Mammary epithelial cell (primary cell): ENCODE measurements at places on chromosomes 5 and 9. TPM values are rescaled to one million over a fixed set of nuclear protein-coding genes. Genes with fewer than 3 reads are reported as not detected.

DNA sequence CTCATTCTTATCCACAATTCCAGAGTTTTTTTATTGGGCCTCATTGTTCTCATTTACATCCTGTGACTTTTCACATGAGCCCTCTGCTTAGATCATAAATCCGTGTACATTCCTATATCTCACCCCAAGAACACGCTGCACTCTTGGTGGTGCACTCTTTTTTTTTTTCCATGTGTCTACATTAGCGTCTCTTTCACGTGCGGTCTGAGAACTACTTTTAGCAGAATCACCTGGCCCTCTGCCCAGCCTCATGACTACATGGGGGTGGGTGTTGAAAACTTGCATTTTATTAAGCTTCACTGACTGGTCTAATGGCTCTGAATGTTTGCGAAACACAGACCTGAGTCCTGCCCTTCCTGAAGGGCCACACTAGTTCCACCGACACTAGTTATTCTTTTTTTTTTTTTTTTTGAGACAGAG lies 18.6 kb downstream of the C9orf57 start:
- DNase-seq, result peak; percentile 73

DNA sequence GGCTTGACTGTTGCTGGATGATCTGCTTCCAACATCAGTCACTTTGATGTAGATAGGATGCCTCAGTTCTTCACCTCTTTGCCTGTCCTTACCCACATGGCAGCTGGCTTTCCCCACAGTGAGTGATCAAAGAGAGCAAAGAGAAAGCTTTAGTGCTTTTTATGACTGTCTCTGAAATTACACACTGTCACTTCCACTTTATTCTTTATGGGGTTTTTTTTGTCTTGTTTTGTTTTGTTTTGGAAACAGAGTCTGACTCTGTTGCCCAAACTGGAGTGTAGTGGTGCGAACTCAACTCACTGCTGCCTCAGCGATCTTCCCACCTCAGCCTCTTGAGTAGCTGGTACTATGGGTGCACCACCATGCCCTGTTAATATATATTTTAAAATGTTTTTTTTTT lies 32.4 kb upstream of the C5orf24 start:
- DNase-seq, result no peak

- DNase-seq, result peak; percentile 65
Measured at GRCh38 chr5:97162045-97162444, 19.6 kb upstream of the LIX1 start.

- no peak for DNase-seq
Measured at GRCh38 chr5:124065508-124065907, 553.5 kb downstream of the CSNK1G3 start.

GRCh38 chr5:94698197-94698596 lies 79.7 kb downstream of the SLF1 start:
- no peak for DNase-seq

OR2V1 gene
- not detected for polyA plus RNA-seq
